Lung (tissue), 17 donors: ENCODE measurements at places on chromosomes 2 and 18. TPM values are rescaled to one million over a fixed set of nuclear protein-coding genes. Genes with fewer than 3 reads are reported as not detected.

POTEJ gene
- total RNA-seq = 1.8 TPM

CYTIP gene
- total RNA-seq = 37.4 TPM

PELI1 gene
- total RNA-seq = 83.9 TPM

DNA sequence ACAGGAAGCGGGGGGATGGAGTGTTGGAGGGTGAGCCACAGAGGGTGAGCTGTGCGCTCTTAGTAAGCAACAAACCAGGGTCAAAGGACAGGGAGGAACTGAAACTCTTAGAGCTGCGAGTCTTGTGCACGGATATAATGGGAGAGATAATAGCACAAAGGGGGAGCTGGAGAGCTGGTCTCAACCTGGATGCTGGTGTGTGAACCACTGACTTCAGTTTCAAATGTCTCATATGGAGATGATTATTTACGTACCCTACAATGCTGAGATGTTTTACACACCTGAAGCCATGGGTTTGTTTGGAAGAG, 35.9 kb downstream of the PTGR3 start:
- no peaks in the 10 kb centered on the region for H3K4me1 ChIP-seq
- H3K27ac ChIP-seq = no peak overlapping the region
- no peaks in the 10 kb centered on the region for H3K27me3 ChIP-seq

DNA sequence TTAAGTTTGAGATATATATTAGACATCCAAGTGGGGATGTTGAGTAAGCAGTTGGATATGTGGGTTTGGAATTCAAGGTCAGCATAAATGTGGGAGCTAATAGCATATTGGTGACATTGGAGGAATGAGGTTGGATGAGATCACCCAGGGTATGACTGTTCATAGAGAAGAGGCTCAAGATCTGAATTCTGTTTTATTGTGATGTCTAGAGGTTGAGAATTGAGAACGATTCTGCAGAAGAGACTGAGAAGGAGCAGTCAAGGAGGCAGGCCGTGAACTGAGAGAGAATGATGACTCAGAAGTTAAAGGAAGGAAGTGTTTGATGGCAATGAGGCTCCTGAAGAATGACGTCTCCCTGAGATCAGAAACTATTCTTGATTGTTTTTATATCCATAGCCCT, 5.9 kb downstream of the SERPINB11 start:
- no peaks in the 10 kb centered on the region for H3K27me3 ChIP-seq
- H3K27ac ChIP-seq = no peak overlapping the region
- no peak for DNase-seq
- H3K4me3 ChIP-seq = no peak overlapping the region

DNA sequence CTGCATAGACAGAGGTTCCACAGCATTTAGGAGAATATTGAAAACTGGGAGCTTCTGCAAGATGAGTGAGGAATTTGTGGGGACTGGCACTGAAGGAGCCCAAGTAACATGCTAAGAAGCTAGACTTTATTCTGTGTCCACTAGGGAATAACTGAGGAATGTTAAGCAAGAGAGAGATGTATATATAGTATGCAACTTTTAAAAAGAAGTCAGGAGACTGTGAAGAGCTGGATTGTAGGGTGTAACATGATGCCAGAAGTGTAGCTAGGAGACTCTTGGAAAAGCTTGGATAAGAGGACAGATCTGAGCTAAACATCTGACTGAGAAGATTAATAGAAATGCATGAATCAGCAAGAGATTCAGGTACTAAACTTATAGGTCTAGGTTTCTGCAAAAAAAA, 270.6 kb upstream of the MMADHC start:
- H3K4me3 ChIP-seq = no peak overlapping the region
- H3K4me1 ChIP-seq = peaks cover 1% of the 10 kb centered on the region
- no peak overlapping the region for H3K27ac ChIP-seq
- H3K27me3 ChIP-seq = no peaks in the 10 kb centered on the region

GRCh38 chr2:1492711-1493430, 79.6 kb downstream of the TPO start:
- no peaks in the 10 kb centered on the region for H3K27me3 ChIP-seq
- no peak overlapping the region for H3K4me3 ChIP-seq
- H3K4me1 ChIP-seq = no peaks in the 10 kb centered on the region
- DNase-seq = no peak
- H3K27ac ChIP-seq = no peak overlapping the region

- no peak overlapping the region for H3K4me3 ChIP-seq
- H3K36me3 ChIP-seq = no peaks in the 10 kb centered on the region
- H3K27ac ChIP-seq = no peak overlapping the region
These were observed 119.3 kb downstream of the MRO start for GRCh38 chr18:50700245-50701165.

BMP10 gene
- total RNA-seq = 0.31 TPM

DNA sequence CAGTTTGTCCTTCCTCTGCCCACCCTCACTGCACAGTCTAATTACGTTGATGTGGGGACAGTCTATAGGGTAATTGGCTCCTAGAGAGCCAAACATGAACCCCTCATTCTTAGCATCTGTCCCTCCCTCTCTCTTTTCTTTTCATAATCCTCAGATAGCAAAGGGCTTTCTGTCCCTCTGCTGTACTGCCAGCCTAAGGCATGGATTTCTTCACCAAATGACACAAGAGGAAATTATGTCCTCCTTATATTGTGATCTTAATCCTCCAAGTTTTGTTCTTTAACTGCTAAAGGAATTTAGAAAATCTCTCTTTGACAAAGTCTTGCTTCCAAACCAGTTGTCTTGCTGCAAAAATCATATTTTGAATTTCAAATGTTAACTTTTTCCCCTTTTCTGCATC, 18.5 kb downstream of the ANTXR1 start:
- H3K4me1 ChIP-seq = peaks cover 8% of the 10 kb centered on the region
- no peak overlapping the region for H3K4me3 ChIP-seq
- H3K27ac ChIP-seq = no peak overlapping the region
- no peaks in the 10 kb centered on the region for H3K27me3 ChIP-seq
- no peaks in the 10 kb centered on the region for H3K36me3 ChIP-seq
- no peak for DNase-seq

DNA sequence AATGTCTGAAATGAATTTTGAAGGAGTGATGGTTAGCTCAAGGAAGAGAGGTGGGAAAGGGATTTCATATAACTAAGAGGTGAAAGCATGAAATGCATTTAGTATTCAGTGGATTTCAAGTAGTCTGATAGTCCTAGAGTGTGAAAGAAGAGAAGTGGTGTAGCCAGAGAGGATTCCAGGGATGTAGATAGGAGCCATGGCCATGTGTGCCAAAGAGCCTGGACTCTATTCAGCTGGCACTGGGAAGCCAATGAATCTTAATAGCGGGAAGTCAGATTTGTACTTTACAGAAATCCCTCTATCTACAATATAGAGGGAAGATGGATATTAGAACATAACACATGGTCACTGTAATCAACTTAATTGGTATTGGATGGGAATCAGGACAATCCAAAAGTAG, 8.3 kb upstream of the BOLL start:
- H3K4me3 ChIP-seq = no peak overlapping the region
- H3K27ac ChIP-seq = no peak overlapping the region
- DNase-seq = no peak
- no peaks in the 10 kb centered on the region for H3K4me1 ChIP-seq
- H3K36me3 ChIP-seq = no peaks in the 10 kb centered on the region

GTF2A1L gene
- total RNA-seq = 1.6 TPM

DNA sequence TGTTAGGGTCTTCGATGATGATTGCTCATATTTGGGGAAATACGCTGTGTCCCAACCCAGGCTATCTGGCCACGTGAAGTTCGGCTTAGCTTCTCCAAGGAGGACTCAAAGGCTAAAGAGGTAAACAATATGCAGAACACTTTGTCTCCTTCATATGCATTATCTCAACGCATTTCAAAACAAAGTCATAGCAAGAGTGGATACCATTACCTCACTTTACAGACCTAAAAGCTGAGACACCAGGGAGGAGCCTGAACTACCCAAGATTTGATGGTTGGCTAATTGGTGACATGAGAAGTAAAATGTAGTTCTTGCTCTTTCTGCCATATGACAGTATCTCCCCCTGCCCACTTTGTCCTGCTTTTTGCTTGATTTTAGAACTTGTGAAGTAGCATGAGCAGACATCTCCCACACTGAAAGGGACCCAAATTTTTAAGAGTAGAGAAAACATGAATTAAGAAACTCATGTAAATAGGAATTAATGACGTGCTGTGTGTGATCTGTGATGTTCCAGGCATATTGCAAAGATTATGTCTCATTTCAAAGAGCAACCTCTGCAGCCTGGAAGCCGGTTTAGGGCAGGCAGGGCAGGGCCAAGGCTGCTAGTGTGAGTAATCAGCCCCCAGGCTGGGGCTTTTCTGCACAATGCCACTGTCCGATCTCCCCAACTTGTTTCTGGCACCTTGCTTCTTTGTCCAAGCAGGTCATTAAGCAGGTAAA, 144.5 kb downstream of the BCL11A start:
- no peaks in the 10 kb centered on the region for H3K27me3 ChIP-seq
- no peak overlapping the region for H3K27ac ChIP-seq
- peaks cover 2% of the 10 kb centered on the region for H3K4me1 ChIP-seq
- no peak for DNase-seq
- H3K4me3 ChIP-seq = no peak overlapping the region

- no peak for DNase-seq
- no peaks in the 10 kb centered on the region for H3K27me3 ChIP-seq
- H3K27ac ChIP-seq = no peak overlapping the region
- H3K4me1 ChIP-seq = no peaks in the 10 kb centered on the region
These were observed 402.8 kb upstream of the DSEL start for GRCh38 chr18:67919316-67919715.

DNA sequence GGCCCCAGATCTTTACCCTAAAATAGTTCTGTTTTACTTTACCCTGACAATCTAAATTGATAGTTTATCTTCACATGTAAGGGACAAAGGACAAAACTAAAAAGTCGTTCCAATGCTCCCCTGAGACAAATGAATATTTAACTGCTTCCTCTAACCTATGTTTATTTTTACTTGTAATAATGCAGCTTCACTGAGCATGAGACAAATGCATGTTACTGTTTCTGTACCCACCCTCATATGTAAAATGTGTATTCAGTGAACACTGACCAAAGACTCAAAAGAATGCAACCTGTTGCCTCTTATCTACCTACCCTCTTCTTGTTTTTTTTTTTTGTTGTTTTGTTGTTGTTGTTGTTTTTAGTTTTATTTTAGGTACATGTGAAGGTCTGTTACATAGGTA, 1570.9 kb upstream of the SLC39A10 start:
- no peaks in the 10 kb centered on the region for H3K36me3 ChIP-seq
- H3K4me3 ChIP-seq = no peak overlapping the region
- no peaks in the 10 kb centered on the region for H3K27me3 ChIP-seq
- H3K4me1 ChIP-seq = no peaks in the 10 kb centered on the region

PPP4R1 gene
- total RNA-seq = 190 TPM

COLEC12 gene
- 108 TPM for total RNA-seq

GRCh38 chr18:5746844-5747243, 148.5 kb downstream of the TMEM200C start:
- no peaks in the 10 kb centered on the region for H3K4me1 ChIP-seq
- H3K36me3 ChIP-seq = no peaks in the 10 kb centered on the region
- no peak overlapping the region for H3K27ac ChIP-seq
